GM23338 (cell line): ENCODE measurements at places on chromosomes 6 and 20.

- no peak overlapping the region for H3K27ac ChIP-seq
- no peaks in the 10 kb centered on the region for H3K27me3 ChIP-seq
- no peaks in the 10 kb centered on the region for H3K36me3 ChIP-seq
- H3K4me1 ChIP-seq: no peaks in the 10 kb centered on the region; the same call in 1 of the 2 replicates
Observed at GRCh38 chr6:37860226-37860839, 40.8 kb downstream of the ZFAND3 start.

GRCh38 chr6:128417698-128418097 is 102.7 kb downstream of the PTPRK start:
- DNase-seq: no peak
- H3K4me1 ChIP-seq: peaks cover 6% of the 10 kb centered on the region; the same call in 1 of the 2 replicates
- H3K36me3 ChIP-seq: no peaks in the 10 kb centered on the region
- no peak overlapping the region for H3K27ac ChIP-seq

- DNase-seq: no peak
- H3K27ac ChIP-seq: peak overlapping the region; percentile 96
- peaks cover 51% of the 10 kb centered on the region for H3K4me1 ChIP-seq
- no peaks in the 10 kb centered on the region for H3K27me3 ChIP-seq
Observed at GRCh38 chr6:90217506-90218127, 79.0 kb downstream of the BACH2 start.

DNA sequence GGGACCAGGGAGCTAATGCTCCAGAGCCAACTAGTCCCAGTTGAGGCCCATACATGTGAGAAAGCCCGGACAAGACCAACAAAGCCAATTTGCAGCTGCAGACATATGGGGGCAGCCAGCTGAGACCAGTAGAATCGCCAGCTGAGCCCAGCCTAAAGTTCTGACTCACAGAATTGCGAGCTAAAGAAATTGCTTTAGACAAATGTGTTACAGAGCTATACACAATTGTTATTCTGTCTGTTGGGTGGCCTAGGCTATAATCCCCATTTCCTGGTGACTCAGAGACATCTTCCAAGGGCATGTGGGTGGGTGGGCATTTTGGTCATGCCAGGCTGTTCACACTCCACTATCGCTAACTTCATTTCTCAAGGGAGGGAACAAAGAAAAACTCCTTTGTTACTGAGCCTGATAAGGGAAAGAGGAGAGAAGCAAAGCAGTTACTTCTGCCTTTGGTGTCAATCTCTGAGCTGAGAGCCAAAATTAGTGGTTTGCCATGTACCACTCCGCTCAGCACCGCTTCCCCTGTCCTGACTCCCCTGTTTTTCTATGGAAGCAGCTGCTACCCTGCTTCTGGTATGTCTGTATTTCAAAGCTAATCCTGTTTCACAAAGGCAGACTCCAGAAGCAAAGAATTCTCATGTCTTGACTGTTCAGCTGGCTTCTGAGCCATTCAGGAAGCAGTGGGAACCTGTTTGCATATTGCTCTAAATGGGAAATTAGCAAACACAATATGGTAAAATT is 26.1 kb downstream of the SCP2D1 start:
- H3K4me1 ChIP-seq: no peaks in the 10 kb centered on the region
- no peak overlapping the region for H3K4me3 ChIP-seq
- no peak for DNase-seq
- no peak overlapping the region for H3K27ac ChIP-seq

DNA sequence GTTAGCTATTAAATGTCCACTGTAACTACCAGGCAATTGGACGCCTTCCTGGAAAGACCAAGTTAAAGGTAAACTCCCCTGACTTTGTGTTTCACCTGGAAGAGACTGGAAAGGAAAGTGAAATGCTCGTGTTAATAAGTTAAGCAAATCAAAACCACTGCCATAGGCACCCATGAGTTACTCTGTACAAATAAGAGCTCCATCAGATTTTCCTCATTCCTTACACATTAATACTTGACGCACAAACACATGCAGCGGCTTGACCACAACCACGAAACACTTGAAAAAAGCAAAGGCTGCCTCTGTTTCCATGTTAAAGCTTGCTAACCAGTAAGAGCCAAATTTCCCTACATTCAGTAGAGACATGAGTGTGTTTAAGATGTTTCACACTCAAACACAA is 19.8 kb downstream of the GCM1 start:
- DNase-seq: no peak
- no peaks in the 10 kb centered on the region for H3K36me3 ChIP-seq
- no peak overlapping the region for H3K27ac ChIP-seq
- H3K4me1 ChIP-seq: no peaks in the 10 kb centered on the region
- no peaks in the 10 kb centered on the region for H3K27me3 ChIP-seq

DNA sequence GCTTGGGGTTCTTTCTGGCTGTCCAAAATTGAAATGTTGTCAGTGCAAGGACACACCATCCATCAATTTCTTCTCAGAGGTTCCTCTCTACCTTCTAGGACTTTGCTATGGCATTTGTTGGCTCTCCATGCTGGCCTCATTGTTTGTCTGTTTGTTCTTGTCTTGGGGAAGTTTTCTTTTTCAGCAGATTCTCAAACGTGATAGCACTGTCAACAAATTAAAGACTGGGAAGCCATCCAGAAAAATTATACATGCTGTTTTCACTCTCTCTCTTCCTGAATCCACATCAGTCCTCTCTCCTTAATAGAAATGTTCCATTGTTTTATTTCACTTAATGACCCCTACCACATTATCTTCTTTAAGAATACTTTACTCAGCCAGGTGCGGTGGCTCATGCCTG is 130.4 kb downstream of the PCSK2 start:
- no peak for DNase-seq
- H3K4me3 ChIP-seq: no peak overlapping the region
- no peaks in the 10 kb centered on the region for H3K36me3 ChIP-seq
- no peaks in the 10 kb centered on the region for H3K4me1 ChIP-seq
- H3K27ac ChIP-seq: no peak overlapping the region

GRCh38 chr6:21019614-21020013 is 485.4 kb downstream of the CDKAL1 start:
- peak overlapping the region; percentile 3; the same call in 1 of the 2 replicates for H3K27ac ChIP-seq
- no peaks in the 10 kb centered on the region for H3K36me3 ChIP-seq
- no peaks in the 10 kb centered on the region for H3K4me1 ChIP-seq
- no peak for DNase-seq

DNA sequence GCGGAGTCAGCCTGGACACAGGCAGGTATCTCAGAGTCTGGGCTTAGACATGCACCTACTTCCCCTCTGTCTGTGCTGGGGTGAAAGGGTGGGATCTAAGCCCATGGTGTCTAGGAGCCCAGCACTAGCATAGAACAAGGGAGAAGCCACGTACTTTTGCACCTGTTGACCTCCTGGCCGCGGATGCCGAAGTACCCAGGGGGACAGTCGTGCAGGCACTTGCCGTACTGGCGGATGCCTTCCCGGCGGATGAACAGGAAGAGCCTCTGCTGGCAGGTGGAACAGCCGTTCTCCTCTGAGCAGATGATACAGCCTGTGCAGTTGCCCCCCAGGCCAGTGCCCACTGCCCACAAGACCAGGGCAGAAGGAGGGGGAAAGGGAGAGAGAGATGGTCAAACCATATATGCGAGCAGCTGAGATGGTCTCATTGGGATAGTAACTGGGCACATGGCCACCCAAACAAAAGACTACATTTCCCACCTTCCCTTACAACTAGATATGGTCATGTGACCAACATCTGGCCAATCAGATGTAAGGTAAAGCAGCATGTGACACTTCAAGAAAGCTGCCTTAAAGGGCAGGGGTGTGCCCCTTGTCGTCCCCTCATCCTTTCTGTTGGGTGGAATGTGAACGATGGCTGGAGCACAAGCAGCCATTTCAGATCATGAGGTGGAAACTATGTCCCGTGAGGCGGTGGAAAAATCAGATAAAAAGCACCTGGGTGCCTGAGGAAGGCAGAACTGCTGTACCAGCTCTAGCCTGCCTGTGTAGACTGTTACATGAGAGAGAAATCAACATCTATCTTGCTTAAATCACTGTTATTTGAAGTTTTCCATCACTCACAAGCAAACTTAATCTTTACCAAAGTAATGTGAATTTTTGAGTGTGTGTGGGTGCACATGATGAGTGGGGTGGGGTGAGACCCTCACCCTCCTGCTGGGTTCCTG is 34.0 kb downstream of the RSPO4 start:
- H3K4me1 ChIP-seq: no peaks in the 10 kb centered on the region
- no peak overlapping the region for H3K27ac ChIP-seq
- H3K4me3 ChIP-seq: no peak overlapping the region

DNA sequence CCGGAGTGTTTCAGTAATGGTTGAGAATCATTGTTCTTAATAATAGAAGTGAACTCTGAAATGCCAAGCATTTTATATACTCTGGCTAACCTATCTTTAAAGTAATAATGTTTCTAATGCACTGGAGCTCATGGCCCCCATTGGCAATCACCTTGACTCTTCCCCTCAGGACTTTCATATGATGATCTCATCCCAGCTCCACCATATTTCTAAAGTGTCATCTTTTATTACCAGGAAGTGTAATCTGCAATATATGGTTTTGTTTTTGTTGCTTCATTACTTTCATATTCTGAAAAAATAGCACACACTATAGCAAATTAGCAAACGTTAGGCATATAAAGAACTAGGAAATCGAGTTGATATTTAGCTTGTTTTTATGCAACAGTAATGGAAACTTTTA is 60.3 kb downstream of the TULP4 start:
- H3K4me1 ChIP-seq: no peaks in the 10 kb centered on the region
- DNase-seq: no peak
- H3K4me3 ChIP-seq: no peak overlapping the region
- H3K27me3 ChIP-seq: no peaks in the 10 kb centered on the region

- no peaks in the 10 kb centered on the region for H3K36me3 ChIP-seq
- DNase-seq: no peak
- H3K27ac ChIP-seq: no peak overlapping the region
- peaks cover 15% of the 10 kb centered on the region for H3K4me1 ChIP-seq
- H3K27me3 ChIP-seq: no peaks in the 10 kb centered on the region
- no peak overlapping the region for H3K4me3 ChIP-seq
Observed at GRCh38 chr20:1381753-1382591, 10.9 kb downstream of the FKBP1A start.

- H3K4me1 ChIP-seq: no peaks in the 10 kb centered on the region
- no peaks in the 10 kb centered on the region for H3K27me3 ChIP-seq
- H3K4me3 ChIP-seq: no peak overlapping the region
- H3K27ac ChIP-seq: no peak overlapping the region
- H3K36me3 ChIP-seq: no peaks in the 10 kb centered on the region
Observed at GRCh38 chr6:6900569-6901204, 207.1 kb upstream of the RREB1 start.

DNA sequence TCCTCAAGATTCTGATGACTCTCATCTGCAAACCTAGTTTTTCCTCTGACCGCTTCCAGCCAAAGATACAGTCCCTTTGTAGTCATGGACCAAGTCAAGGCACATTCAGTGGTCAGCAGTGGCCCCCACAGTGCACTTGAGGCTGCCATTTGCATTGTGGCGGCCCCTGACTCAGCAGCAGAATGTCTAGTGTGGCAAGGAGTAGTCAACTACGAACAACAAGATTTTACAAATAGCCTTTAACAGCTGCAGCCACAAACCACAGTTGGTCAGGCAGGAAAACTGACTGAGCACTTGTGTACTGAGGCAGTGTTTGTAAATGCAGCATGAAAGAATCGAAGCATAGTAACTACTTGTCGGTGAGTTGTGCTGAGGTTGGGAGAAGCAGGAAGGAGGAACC is 49.6 kb downstream of the SLC2A12 start:
- no peak for DNase-seq
- H3K4me1 ChIP-seq: peaks cover 5% of the 10 kb centered on the region
- H3K27me3 ChIP-seq: no peaks in the 10 kb centered on the region
- H3K27ac ChIP-seq: no peak overlapping the region
- no peak overlapping the region for H3K4me3 ChIP-seq
- no peaks in the 10 kb centered on the region for H3K36me3 ChIP-seq

DNA sequence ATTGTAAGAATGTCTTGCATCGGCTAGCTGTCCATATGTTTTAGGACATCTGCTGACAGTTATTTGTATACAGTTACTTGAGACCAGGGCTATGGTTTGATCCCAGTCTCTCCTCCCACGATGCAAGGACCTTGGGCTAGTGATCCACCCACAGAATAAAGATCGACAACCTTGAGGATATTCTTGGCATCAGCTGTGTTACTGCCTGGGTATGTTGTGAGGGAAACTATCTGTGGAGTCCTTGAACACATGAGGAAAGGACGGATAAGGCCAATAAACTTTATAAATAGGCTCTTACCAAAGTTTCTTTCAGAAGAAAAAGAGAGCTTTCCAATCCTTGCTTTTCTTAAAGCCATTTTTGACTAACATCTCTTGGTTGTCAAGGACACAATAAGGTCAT is 70.8 kb upstream of the HEY2 start:
- H3K27ac ChIP-seq: 0 out of 2 replicates have a peak overlapping the region, but pooled peaks have one; percentile 7
- H3K36me3 ChIP-seq: no peaks in the 10 kb centered on the region
- peaks cover 27% of the 10 kb centered on the region for H3K4me1 ChIP-seq
- no peak overlapping the region for H3K4me3 ChIP-seq
- DNase-seq: no peak
- no peaks in the 10 kb centered on the region for H3K27me3 ChIP-seq

GRCh38 chr20:45647441-45648050 is 16.5 kb upstream of the WFDC9 start:
- no peaks in the 10 kb centered on the region for H3K4me1 ChIP-seq
- DNase-seq: no peak
- H3K27me3 ChIP-seq: no peaks in the 10 kb centered on the region
- H3K27ac ChIP-seq: no peak overlapping the region

- no peak overlapping the region for H3K4me3 ChIP-seq
- no peak overlapping the region for H3K27ac ChIP-seq
- peaks cover 6% of the 10 kb centered on the region; the same call in 1 of the 2 replicates for H3K27me3 ChIP-seq
- no peak for DNase-seq
- H3K4me1 ChIP-seq: peaks cover 31% of the 10 kb centered on the region
- no peaks in the 10 kb centered on the region for H3K36me3 ChIP-seq
Observed at GRCh38 chr20:37418591-37419109, 72.7 kb downstream of the SRC start.

DNA sequence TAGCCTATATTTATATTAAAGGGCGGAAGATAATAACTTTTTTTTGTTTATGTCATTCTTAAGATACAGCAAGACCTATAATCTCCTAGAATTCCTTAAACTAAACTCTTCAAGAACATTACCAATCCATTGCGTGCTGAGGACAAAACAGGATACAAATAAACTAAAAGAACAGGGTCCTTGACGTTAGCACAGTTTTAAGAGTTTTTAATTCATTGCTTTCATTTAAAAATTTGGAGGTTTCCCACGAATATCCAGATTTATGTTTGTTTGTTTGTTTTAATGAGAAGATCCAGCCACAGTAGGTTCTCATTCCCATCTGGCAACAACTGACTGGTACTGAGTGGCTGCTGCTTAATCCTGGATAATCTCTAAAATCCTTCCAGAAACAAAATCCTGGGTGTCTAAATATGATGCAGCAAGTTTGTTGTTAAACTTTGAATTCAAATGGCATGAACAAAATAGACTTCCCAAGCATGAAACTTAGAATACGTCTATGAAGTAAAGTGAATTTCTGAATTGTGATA is 153.7 kb downstream of the HACE1 start:
- H3K27ac ChIP-seq: no peak overlapping the region
- no peak overlapping the region for H3K4me3 ChIP-seq
- no peaks in the 10 kb centered on the region for H3K27me3 ChIP-seq
- H3K36me3 ChIP-seq: no peaks in the 10 kb centered on the region
- no peaks in the 10 kb centered on the region for H3K4me1 ChIP-seq
